ENCODE measurements at places on chromosomes 6 and 20. TPM values are rescaled to one million over a fixed set of nuclear protein-coding genes. Genes with fewer than 3 reads are reported as not detected.
A peak's percentile ranks its signal among the peaks of the same experiment; 100 is the strongest.

DNA sequence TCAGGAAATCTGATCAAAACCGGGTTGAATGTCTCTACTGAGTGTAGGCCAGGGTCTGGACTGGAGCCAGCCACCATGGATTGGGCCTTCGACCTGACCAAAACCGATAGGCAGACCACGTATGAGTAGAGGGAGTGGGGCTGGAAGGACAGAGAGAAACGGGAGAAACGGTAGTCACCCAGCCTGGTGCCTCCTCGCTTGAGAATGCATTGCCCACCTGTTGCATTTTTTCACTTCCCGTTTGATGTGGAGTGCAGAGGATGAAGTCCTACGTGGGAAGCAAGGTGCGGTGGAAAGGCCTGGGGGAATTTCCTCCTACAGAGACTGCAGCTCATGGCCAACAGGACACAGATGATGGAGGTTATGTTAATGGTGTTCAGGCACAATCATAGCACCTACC is 53.9 kb upstream of the ECI2 start:
- no peak for DNase-seq

- DNase-seq = no peak
These were observed 80.1 kb downstream of the ASCC3 start for GRCh38 chr6:100801036-100801435.

GRCh38 chr20:5766085-5766764 is 16.0 kb downstream of the SHLD1 start:
- no peak for DNase-seq

DNA sequence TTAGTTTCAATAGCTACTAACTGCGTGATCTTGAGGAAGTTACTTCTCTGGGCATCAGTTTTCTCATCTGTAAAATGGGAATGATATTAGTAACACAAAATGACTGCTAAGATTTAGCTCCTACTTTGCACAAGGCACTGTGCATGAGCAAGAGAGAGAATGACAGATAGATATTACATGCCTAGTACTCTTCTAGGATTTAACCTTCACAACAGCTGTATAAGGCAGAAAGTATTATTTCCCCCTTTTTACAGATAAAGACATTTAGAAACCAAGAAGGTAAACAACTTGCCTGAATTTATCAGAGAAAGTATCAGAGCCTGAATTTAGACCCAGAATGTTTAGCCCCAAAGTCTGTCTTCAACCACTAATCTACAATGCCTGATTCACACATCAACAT is 281.6 kb downstream of the KHDC1L start:
- DNase-seq = no peak

DNA sequence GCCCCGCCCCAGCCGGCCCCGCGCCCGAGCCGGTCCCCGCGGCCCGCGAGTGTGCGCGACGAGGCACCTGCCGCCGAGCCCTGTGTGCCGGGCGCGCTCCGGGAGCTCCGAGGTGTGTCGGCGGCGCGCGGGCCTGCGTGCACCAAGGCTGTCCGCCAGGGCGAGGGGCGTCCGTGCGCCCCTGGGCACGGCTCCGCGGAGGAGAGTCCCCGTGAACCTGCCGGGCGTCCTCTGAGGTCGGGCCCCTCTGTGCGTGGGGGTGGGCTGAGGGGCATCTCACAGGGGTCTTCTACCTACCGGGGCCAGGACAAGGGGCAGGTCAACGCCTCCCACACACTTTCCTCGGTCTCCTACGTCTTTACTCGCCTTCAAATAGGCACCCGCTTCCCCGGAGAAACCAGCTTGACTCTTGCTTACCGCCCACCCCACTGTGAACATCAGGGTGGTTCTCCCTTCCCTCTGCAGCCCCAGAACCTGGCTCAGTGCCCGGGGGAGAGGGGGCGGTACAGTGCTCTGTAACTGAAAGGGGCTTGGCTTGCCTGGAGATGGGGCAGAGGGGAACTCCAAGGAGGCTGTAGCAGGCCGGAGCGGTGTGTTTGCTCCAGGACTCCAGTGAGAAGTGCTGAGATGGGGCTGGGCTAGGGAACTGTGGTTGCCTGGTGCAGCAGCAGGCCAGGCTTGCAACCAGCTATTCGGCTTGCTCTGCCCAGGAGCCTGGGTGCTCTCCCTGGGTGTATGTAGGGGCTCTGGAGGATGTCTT is at the start of gene SAMD10:
Gene SAMD10, minus strand, starts transcription at position 86 of the 760 bp plus-strand sequence. CDS start 175 bp downstream, outside the sequence.
- DNase-seq = peak; percentile 52

DNA sequence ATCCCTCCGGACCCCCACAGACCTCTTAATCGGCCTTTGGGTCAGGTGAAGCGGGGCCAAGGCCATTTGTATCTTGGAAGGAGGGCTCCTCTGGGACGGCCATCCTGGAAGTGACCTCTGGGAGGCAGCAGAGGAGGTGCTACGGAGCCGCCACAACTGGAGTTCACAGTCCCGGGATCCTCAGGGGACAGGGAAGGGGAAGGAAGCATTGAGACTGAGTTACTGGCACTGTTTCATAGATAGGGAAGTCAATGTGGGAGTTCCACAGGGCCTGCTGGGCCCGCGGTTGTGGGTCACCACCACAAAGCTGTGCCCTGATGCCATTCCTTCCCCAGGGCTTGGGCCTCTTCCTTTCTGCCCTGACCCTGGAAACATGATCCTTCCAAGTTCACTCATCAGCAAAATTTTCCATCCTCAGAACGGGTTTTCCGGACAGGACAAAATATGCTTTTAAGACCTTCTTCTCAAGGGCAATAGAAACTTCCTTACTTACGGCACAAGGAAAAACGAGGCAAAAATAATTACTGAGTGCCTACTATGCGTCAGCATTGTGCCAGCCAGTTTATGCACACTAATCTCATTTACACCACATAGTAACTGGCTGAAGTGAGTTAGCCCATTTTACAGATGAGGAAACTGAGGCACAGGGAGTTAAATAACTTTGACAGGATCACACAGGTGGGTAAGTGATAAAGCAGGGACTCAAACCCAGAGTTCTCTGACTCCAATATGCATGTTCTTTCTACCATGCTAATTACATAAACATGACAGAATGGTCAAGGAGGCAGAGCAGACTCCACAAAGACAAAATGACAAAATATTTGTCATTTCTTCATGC is 143.8 kb downstream of the UNC5CL start:
- peak; percentile 95 for DNase-seq

DNA sequence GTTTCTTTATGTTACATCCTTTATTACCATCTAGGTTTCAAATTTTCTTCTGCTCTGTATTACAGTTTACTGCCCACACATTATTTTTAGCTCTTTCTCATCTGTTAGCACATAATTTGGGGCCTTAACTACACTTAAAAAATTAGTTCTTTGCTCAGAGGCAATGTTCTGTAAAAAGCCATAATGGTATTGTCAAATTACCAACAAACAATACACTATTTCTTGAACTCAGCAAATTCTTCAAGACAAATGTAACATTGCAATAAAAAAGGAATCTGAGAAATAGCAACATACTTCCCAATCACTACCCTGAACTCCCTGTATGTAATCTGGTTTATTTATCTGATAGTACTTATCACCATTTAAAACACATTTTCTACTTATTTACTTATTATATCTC is 448.6 kb upstream of the OPRM1 start:
- no peak for DNase-seq

Gene PSORS1C2
- not detected for total RNA-seq

Gene ADGRG6
- 8.8 TPM for total RNA-seq

Gene ASCC3
- 49.9 TPM for total RNA-seq
